ENCODE measurements at places on chromosomes 3 and 15. TPM values are rescaled to one million over a fixed set of nuclear protein-coding genes. Genes with fewer than 3 reads are reported as not detected.

The NCBP2 gene
- 92.5 TPM for total RNA-seq

The COL6A5 gene
- not detected for total RNA-seq

The UBL7 gene
- 63.2 TPM for total RNA-seq

The MCF2L2 gene
- 0.64 TPM for total RNA-seq

The SHF gene
- 104 TPM for total RNA-seq

The AADACL2 gene
- not detected for total RNA-seq

The CLDN18 gene
- not detected for total RNA-seq

The ZNF385D gene
- 1.6 TPM for total RNA-seq

The ZPLD1 gene
- total RNA-seq, result 0.59 TPM
